ENCODE measurements at places on chromosomes 7 and 10.
A peak's percentile ranks its signal among the peaks of the same experiment; 100 is the strongest.

DNA sequence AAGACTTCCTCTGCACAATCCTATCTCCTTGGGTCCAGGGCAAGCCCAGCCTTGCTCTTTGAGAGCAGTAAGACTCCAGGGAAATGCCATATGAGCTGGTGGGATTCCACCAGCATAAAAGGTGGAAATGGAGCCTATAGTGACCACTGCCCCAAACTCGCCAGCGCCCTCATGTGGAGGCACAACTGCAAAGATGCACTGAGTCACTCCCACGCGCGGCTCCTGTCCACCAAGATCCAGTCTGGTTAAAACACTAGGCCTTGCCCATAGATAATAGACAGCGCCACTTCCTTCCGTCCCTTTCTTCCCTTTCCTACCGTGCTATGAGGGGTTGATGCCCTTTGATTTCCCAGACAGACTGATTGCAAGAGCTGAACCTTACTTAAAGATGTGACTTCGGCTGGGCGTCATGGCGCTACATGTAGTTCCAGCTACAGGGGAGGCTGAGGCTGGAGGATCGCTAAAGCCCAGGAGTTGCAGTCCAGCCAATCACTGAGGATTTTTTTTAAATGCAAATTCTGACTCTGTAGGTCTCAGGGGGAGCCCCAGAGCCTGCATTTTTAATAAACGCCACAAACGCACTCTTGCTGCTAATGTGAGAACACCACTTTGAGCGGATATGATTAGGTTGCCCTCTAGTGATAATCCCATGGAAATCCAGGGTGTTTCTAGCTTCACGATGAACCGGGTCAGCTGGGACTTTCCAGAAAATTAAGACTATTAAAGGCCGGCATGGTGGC is 136.5 kb downstream of the EPC1 start:
- DNase-seq: peak; percentile 18

DNA sequence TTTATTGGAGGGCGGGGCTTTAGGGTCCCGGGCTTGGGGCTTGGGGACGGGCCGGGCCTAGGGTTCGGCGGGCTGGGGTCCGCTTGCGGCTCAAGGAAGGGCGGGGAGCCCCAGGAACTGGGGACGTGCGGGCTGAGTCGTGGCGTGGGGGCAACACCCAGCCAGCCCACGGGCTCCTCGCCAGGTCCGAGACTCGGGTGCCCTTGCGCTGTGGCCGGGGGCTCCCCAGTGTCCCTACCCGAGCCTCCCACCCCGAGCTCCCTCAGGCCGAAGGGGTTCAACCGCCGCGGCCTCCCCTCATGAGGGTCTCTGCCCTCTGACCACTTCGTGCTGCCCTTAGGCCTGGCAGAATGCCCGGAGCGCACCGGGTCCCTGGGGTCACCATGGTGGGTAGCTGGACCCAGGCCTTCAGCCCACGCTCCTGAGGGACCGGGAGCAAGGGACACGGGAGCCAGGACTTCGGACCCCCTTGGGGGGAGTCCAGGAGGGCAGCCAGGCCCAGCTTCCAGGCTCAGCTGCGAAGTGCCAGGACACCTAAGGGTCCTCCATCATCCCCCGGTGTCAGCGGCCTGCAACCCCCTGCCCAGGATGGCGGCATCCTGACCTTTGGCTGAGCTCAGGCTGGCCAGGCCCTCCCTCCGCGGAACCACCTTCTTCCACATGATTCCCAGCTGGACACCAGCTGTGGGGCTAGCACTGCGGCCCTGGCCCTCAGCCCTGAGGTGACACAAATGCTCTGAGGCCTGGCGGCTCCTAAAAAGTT is 524 bp upstream of the FUOM start:
- no peak for DNase-seq

GRCh38 chr7:112897839-112898431 is 107.7 kb upstream of the TMEM168 start:
- no peak for DNase-seq

DNA sequence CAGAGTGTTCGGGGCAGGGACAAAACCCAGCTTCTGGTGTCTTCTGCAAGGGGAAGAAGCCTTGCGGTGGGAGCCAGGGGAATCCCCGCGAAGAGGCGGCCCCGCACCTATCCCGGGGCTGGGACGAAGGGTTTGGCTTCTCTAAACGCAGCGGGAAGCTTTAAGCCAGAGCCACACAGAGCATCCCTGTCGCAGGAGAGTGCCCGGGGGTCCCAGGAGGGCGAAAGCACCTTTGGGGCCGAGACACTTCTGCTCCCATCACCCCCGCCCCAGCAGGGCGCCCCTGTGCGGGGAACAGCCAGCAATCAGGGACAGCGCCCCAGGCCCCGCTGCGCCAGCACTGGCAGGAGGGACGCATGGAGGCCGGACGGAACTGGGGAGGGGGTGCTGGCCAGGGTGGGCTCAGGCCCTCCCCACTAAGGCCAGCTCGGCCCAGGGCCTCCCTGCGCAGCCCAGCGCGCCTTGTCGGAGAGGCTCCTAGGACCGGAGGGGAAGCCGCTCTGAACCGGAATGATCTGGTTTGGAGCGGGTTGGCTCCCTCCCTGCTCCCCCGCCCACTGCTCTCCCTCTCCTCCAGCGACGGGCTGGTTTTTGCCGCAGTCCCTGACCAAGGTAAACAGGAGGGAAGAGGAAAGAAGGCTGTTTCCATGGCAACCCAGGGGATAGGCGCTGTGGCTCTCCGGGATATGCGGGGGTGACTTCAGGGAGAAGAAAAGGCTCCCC is 63.9 kb downstream of the TMEM209 start:
- DNase-seq: peak; percentile 31

DNA sequence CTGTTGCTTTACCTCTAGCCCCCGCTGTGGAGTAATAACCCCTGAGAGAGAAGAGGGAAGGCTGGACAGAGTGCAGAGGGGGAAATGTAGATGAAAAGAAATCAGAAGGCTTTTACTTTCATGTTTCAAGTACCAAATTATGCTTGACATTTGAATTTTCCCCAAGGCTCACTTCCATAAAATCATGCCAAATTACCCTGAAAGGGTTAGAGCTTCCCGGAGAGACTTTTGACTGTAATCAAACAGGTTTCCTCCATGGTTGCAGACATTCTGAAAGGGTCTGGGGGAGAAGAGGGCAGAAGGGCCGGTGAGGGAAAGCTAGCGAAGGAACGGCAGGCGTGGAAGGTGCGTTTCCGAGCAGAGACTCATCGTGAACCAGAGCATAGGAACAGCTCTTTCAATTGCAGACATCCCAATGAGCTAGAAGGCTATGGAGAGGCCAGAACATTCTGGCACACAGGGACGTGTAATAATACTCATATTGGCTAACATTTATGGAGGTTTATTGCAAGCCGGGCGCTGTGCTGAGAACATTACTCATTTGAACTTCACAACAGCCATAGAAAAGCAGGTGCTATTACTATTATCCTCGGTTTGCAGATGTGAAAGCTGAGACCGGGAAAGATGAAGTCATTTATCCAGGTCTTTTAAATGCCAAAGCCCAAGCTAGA is 620.8 kb upstream of the AUTS2 start:
- DNase-seq: no peak

DNA sequence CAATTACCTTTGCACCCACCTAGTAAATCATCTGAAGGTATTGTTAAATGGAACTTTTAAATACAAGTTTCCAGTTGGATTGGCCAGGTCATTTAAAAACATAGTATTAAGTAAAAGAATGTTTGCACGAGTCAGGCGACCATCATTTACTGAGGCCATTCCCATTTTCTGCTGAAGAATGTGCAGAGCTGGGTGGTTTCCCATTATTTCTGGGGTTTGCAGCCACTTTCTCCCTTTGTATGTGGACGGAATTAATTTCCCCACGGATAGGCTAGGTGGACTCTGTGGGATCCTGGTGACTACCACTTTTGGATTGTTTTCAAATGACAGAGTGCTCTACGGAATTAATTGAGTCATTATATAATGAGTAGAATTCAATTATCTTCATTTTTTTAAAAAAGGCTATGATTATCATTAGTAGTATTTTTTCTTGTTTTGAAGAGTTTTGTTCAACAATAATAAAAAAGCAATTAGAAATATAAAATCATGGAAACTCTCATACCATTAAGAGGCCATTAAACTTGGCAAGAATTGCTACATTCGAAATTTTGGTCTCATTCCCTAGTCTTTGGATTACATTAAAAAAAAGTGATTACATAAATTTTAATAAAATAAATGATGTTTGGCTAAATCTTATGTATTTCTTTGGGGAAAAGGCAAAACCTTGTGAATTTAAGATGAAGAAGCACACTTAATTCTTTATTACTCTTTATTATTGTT is 120.4 kb upstream of the FZD8 start:
- no peak for DNase-seq

GRCh38 chr10:14712991-14713424 is 61.7 kb downstream of the FAM107B start:
- DNase-seq: no peak

DNA sequence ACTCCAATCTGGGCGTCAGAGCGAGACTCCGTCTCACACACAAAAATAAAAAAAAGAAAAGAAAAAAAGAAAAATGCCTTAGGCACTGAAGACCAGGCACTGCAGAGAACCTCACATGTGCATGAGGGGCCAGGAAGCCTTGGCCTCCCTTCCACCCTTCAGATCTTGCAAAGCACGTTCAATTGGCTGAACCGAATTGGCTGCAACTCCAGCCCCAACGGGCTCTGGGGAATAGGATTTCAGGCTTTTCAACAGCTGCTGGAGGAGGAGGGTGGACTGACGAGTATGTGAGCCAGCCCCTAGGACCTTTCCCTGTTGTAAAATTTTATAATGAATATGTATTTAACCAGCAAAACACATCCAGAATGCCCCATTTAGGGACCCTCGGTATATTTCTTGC is 16.7 kb downstream of the TMEM120A start:
- no peak for DNase-seq

All from stimulated activated CD4-positive, alpha-beta T cell treated with anti-CD3 and anti-CD28 coated beads, Interleukin-1b, Interleukin-23, amount 100 ng/mL, for 48 hours (primary cell).